NCI-H524 treated with DMSO at 0.1 percent for 48 hours (cell line): ENCODE measurements at places on chromosomes 12 and 14.
A peak's percentile ranks its signal among the peaks of the same experiment; 100 is the strongest.

DNA sequence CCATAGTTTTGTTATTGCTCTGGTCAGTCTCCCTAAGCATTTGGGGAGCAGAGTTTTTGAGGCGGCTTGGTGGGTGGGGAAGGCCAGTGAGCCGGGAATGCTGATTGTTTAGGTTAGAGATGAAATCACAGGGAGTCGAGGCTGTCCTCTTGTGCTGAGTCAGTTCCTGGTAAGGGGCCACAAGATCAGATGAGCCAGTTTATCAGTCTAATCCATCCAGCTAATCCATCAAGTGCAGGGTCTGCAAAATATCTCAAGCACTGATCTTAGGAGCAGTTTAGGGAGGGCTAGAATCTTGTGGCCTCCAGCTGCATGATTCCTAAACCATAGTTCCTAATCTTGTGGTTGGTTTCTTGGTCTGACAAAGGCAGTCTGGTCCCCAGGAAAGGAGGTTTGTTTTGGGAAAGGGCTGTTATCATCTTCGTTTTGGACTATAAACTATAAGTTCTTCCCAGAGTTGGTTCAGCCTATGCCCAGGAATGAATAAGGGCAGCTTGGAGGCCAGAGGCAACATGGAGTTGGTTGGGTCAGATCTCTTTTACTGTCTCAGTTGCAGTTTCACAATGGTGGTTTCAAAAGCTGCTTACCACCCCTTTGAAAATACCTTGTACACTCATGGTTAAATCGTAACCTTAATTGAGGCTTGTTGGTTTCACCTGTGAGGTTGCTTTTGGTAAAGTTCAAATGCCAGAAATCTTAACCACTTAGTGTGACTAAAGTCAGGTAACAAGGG is 33.6 kb upstream of the HIGD1C start:
- no peak for DNase-seq

DNA sequence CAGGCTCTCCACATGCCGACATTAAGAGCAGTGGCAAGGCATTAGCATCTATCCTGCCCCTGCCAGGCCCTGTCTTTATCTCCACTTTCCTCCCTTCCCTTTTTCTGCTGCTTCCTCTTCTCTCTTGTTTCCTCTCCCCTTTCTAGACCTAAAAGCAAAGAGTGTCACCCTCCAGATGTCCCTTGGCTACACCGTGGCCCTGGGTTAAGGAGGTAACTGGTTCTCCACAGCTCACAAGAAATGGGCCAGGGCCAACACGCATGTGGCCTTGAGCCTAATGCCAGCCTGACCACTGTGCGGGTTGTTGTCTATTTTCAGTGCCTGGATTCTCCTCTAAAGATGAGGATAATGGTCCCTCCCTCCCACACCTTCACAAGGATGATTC is 41.7 kb upstream of the DDX11 start:
- DNase-seq: no peak

DNA sequence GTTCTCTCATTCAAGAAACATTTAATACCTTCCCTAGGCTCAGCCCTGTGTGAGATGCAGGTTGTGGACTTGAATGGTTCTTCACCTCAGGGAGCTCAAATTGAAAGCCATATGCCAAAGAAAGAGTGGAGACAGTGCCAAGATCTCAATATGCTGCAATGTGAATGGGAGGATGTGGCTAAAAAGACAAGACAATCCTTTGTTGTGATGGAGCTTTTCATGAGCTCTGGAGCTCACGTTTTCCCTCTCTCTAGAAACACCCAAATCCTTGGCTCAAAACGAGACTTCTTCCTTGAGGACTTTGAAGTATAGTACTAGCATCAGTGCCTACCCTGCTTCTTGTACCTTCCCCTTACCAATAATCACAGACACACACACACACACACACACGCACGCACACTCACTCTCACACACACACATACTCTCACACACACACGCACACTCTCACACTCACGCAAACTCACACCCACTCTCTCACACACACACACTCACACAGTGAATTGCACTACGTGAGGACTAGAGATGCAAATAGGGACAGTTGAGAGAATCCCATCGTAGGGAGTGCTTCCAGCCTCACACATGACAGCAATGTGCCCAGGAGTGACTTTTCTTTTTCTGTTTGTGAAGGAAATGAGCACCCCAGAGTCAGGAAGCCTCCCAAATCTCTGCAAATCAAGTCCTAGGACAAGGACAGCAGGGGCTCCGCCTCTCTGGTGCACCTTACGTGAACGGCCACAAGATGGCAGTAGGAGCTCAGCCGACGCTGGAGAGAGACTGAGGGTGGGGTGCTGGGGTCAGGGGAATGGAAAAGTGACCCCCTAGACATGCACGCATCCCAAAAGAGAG is 231.4 kb downstream of the PCNX1 start:
- DNase-seq: peak; percentile 38

- no peak for DNase-seq
Observed at GRCh38 chr12:24938341-24938740, 10.6 kb downstream of the BCAT1 start.

DNA sequence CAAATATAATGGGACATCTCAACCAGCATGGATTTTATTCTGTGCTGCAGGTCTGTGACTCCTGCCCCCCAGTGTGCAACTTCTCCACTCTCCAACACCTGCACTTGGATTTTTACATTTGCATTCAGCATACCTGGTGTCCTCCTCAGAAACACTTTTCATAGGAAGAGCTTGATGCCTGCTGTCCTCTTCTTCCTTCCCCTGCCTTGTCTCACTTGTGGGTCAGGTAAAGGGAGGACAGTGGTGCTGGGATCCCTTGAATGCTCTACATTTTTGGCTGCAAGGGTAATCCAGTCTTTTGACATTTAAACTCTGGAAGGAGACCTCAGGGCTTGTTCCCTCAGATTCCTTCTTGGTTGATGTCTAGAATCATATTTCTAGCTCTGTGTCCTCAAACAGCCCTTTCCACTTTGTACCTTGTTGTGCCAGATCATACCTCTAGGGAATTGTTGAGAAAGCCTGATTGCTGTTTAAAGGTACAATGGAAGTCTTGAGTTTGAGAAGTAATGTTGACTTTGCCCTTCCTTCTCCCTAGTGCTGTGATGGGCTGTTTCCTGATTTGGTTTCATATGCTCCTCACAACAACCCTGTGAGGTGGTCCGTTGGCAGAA is 12.6 kb downstream of the UBE3B start:
- no peak for DNase-seq

GRCh38 chr14:94699831-94700230 is 70.1 kb downstream of the GSC start:
- no peak for DNase-seq

GRCh38 chr14:52067873-52068614 is 815 bp downstream of the NID2 start:
- DNase-seq: no peak

GRCh38 chr14:67514650-67515385 is 18.3 kb upstream of the PLEKHH1 start:
- no peak for DNase-seq

DNA sequence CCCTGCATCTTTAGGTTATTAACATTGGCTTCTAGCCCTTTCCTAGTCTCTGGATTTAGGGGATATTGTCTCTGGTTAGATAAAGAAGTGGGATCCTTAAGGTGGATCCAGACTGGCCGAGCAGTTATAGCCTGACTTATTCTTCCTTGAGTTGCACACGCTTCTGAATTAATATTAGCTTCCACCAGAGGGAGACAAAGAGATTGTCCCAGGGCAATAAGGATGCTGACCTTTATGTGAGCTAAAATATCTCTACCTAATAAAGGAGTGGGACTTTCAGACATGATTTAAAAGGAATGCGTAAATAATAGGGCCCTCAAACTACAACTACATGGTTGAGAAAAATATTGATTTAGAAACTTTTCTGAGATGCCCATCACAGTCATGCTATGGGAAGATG is 139.7 kb downstream of the SLCO1B3 start:
- no peak for DNase-seq

DNA sequence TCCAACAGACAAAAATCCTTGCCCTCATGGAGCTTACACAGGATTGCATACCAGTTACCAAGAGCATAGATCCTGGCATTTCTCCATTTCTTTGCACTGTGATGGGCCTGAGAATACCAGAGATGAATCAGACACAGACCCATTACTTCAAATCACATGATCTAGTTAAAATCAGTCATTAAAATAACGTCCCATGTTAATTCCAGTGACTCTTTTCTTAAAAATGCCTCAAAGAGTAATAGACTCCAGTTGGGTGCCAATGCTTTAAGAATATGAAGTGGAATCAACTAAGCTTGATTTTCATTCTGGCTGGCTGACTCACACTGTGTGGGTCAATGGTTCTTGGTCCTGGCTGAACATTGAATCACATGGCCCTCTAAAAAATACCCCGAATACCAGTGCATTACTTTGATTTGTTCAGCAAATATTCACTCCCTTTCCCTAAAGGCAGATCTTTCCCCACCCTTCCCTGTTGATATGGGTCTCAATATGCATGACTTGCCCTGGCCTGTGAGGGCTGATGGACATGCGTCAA is 11.0 kb downstream of the ASB2 start:
- no peak for DNase-seq

DNA sequence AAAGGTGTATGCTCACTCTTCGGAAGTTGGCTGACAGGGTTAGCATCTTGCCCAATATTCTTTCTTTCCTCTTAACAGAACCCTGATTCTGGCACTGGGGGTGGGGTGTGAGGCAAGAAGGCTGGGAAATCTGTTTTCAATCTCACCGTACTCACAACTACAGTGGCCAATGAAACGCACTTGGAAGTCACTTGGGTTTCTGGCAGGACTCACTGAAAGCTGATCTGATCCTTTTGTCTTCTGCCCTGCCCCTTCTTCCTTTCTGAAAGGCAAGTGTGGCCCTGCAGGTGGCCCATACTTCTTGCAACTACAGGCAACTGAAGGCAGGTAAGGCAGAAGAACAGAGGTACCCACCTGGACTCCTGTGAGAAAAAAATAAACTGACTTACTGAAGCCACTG is 106.9 kb downstream of the STXBP6 start:
- DNase-seq: no peak

DNA sequence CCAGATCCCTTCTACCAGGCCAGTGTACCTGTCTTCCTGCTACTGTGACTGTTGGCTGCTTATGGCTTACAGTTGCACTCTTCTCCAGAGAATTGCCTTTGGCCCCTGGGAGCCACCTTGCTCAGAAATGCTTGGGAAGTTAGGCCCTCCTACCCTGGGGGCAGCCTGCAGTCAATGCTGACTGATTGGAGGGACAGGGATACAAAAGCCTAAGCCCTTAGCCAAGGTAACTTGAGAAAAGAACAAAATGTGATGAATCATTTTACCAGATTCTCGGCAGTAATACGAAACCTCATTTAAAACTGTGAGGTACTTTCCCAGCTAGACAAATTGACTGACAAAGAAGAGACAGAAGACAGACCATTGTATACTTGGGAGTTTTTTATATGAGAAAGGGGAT is 47.3 kb downstream of the PTCSC3 start:
- DNase-seq: no peak

- no peak for DNase-seq
Observed at GRCh38 chr14:97456958-97457357, 659.8 kb downstream of the VRK1 start.

- no peak for DNase-seq
Observed at GRCh38 chr12:532908-533565, 73.3 kb downstream of the B4GALNT3 start.

DNA sequence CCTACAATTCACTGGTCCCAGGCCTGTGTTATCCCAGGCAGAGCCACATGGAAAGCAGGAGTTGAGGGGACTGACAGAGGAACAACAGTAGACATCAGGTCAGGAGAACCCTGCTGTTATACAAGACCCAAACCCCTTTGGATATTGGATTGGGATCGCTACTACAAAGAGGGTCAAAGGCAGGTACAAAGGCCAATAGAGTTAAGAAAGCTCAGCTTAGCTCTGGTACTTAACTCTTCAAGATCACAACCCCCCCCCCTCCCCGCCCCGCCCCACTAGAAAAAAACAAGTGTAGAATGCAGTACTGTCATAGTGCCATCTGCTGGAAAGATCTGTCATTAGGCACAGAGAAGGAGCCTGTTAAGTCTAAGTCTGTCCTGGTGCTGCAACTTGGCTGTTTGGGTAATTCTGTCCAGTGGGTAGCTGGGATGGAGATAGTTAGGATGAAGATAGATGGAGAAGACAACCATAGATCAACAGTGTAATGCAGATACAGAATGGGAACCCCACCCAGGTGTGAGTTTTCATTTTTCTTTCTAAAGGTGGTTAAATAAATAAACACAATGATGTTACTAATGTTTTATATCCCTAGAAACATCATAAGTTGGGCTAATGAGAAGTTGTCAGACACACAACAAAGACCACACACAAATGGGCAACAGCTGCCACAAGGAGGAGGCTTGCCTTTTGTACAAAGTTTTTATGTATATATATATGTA is 17.2 kb downstream of the REM2 start:
- peak; percentile 28 for DNase-seq

- no peak for DNase-seq
Observed at GRCh38 chr12:103915306-103915705, 14.9 kb upstream of the HSP90B1 start.

DNA sequence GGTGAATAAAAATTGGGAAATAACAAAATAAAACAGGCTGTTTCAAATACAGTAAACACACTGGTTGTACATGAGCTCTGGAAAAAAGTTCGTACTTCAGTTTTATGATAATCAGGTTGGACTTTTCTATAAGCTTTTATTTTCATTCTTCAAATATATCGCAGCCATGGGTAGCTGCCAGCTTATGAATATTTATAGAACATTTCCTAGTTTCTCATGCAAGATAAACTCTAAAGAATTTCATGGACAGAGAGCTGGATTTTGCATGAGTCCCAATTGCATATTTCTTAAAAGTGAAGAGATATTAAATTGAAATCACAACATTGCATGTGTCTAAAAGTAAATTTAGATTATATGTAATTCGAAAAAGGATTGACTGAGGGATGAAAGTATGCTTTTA is 827.6 kb downstream of the SLC6A15 start:
- DNase-seq: no peak

GRCh38 chr12:54207539-54208294 is 18.9 kb upstream of the SMUG1 start:
- DNase-seq: no peak

GRCh38 chr14:75842551-75842950 is 139.2 kb downstream of the TGFB3 start:
- no peak for DNase-seq
